CD4-positive, alpha-beta T cell treated with Interleukin-4 for 1 hour (primary cell): ENCODE measurements at places on chromosomes 5 and 9.

DNA sequence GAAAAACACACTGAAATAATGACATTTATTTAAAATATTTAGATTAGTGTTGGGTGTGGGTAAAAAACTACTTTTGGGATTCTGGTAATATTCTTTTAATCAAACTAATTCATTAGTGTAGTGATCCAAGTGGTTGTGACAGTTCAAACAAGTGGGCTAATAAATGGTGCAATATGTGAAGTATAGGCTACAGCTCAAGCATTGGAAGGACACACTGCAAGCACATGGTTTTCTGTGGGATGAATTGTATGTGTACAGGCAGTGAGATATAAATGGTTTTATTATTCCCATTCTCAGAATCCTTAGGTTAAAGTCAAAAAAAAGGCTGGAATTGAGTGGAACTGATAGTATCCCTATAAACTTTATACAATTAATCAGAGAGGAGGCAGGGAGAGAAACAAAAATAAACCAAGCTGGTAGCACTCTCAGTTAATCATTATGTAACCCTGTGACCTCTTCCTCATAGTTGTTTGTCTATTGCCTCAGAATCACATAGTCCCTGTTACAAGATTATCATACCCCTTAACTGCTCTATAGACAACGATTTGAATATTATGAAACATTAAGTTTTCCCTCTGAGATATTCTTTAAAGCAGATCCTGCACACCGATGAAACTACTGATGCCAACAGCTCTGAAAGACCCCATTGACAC, 1755.4 kb upstream of the ACO1 start:
- DNase-seq, result no peak

GRCh38 chr9:124001866-124002525, 9.6 kb upstream of the LHX2 start:
- DNase-seq, result no peak

GRCh38 chr5:55232271-55232984, 980 bp downstream of the CCNO start:
- DNase-seq, result no peak

- no peak for DNase-seq
Observed at GRCh38 chr5:14039576-14039975, 95.1 kb upstream of the DNAH5 start.

DNA sequence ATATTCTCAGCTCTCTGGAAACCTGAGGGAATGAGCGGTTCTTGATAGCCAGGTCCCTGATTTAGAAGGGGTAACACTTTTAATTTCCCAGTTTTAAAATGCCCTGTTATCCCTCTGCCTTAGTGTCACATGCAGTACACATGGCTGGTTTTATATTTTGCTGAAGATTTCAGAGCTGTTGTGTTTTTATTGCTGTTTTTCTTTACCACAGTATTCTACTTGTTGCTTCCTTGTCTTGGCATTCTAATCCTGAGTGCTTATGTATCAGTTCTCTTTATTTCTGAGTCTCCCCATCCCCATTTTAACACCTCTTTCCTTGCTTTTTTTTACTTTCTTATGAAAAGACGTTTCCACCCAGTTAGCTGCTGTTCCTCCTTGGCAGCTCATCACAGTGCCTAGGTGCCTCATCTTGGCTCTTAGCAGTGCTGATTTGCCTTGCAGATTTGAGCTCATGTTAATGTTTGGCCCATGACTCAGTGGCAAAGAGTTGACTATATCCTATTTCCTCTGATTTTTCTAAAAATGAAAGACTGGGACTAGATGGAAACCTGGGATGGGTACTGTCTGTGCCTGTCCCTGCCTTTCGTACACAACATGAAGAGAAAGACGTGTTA, 3.7 kb downstream of the MTRR start:
- DNase-seq, result no peak

DNA sequence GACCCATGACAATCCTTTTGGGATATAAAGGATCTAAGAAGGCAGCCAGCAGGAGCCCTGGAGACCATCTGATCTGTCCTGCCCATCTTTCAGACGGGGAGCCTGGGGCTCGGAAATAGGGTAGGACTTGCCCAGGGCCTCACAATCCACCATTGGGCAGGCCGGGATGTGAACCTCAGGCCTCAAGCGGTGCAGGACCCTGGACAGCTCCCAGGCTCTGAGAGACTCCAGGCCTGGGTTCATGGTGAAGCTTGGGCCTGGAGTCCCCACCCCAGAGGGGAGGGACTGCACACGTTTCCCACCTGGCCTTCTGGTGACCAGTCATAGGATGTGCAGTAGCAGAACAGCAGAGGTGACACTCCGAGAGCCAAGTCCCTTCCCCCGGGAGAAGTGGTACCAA, 36.6 kb upstream of the RAPGEF1 start:
- no peak for DNase-seq

- DNase-seq, result no peak
Observed at GRCh38 chr9:29144476-29144875, 1571.2 kb upstream of the C9orf72 start.

- no peak for DNase-seq
Observed at GRCh38 chr5:33891788-33892619, at the start of gene ADAMTS12. TSS of gene ADAMTS12 (minus strand) at chr5:33891990. CDS start at chr5:33891856, 134 bp downstream.

GRCh38 chr9:127124792-127125191, 2.4 kb upstream of the ANGPTL2 start:
- no peak for DNase-seq

GRCh38 chr5:105593011-105593760, 2030.6 kb upstream of the NUDT12 start:
- no peak for DNase-seq

DNA sequence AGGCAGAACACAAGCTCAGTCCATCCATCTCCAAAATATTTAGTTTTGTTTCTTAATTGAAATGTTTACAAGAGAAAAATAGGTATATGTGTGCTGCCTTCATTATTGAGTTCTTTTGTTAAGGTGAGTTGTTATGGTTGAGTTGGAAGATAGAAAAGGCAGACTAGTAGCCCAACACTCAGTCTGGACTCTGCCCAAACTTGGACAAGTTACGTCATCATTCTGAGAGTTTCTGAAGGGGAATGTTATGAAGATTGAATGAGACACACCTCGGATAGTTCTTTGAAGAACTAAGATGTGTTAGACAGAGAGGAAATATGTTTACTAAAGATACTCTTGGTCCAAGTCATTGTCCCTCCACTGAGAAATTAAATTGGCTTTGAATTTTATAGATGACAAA, 245.5 kb downstream of the KCTD16 start:
- DNase-seq, result no peak

DNA sequence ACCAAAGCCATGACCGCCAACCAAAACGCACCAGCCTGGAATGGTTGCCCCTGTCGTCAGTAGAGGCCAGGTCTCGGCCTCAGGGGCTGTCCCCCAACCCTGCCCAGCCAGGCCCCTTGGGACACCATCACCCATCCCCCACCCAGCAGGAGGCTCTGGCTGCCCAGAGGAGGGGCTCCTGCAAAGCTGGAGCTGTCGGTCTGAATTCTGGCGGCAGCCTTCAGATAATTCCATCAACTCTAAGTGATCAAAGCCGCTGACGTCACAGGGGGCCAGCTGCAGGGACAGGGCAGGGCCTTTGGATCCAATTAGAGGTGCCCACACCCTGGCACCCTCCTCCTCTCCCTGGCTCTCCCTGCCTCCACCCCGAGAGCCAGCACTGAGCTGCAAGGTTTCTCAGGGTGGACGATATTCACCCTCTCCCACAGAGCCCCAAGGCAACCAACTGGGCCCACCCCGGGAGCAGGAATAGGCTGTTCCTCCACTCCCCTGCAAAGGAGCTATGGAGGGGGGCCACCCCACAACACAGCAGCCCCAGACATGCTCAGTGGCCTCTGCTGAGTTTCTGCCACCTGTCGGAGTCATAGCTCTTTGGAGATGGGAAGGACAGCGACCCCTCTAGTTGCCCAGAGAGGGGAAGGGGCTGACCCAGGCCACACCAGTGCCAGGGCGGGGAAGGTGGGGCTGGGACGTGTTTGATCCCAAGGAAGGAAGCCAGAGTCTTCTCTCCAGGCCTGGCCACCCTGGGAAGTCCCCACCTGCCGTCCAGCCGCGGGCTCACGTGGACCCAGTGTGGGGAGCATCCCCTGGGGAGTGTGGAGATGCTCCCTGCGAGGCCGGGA, 78.4 kb downstream of the NTNG2 start:
- no peak for DNase-seq

DNA sequence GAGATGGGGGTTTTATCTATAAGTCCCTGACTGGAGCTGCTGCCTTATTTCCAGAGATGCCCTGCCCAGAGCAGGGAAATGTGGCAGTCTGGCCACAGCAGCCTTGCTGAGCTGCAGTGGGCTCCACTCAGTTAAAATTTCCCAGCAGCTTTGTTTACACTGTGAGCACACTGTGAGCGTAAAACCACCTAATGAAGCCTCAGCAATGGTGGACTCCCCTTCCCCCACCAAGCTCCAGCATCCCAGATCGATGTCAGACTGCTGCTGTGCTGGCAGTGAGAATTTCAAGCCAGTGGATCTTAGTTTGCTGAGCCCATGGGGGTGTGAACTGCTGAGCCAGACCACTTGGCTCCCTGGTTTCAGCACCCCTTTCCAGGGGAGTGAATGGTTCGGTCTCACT, 208.7 kb upstream of the RAI14 start:
- no peak for DNase-seq

- DNase-seq, result no peak
Observed at GRCh38 chr9:76269789-76270188, 124.4 kb downstream of the RFK start.

DNA sequence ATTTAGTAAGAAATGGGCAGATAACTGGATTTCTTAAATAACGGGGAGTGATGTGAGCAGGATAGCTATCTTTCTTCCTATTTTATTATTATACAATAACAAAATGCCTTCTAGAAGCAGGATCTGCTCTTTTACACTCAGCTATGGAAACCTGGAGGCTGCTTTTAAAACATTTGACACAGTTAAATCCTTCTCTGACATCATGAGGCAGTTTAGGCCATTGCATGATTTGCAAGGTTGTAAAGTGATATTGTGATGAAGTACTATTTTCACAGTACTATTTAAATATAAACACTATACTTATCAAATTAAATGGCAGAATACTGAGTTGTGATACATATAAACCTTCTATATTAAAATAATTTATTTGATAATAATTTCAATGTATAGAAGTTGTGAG, 93.9 kb downstream of the ZSWIM6 start:
- no peak for DNase-seq

- no peak for DNase-seq
Observed at GRCh38 chr9:137745541-137745991, 126.8 kb downstream of the EHMT1 start.

GRCh38 chr5:61397238-61397637, 65.2 kb downstream of the ZSWIM6 start:
- no peak for DNase-seq

DNA sequence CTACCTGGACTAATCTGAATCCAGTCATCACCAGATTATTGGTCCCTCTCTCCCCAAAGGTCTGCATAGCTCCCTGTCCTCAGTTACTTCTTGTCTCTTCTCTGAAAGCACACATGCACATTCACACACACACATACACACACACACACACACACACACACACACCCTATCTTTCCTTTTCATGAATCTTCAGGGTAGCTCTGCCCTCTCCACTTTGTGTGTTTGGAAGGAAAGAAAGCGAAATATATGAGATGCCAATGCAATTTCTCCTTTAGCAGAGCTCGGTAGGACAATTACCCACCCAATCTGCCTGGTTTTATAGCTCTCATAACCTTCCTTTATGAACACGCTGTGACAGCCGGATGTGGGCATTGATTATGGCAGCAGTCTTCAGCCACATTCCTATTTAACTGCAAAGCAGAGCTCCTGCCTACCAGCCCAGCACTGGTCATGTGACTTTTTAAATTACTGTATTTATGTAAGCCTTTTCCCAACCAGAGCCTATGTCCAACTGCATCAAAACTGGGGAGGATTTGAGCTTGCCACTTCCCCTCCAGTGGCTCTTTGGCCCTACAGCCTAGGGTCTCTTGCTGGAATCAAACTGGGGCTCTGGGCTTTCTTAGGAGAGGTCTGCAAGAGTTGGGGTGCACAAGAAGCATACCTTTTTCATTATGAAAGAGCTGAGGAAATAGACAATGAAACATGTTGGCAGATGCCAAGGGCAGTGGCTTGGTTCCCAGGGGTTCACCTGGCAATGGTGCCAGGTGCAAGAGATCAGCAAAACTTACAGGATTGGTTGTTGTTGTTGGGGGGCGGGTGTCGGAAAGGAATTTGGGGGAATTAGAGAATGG, 20.8 kb upstream of the MATR3 start:
- DNase-seq, result no peak

DNA sequence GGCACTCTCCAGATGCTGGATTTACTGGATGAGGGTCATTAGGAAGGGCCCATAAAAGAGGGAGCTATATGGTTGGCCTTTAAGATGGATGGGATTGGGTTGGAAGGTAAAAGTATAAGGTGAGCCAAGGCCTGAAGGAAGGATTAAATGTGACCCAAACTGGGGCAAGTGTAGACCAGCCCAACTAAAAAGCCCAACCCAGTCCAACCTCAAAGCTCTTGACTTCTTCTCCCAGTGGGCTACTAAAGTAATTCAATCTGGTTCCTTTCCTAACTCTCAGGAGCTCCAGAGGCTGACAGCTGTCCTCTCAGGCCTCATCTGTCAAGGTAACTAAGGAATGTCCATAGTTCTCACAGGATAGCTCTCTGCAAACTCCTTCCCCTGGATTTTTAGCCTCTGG, 122.2 kb upstream of the EFNA5 start:
- DNase-seq, result no peak

DNA sequence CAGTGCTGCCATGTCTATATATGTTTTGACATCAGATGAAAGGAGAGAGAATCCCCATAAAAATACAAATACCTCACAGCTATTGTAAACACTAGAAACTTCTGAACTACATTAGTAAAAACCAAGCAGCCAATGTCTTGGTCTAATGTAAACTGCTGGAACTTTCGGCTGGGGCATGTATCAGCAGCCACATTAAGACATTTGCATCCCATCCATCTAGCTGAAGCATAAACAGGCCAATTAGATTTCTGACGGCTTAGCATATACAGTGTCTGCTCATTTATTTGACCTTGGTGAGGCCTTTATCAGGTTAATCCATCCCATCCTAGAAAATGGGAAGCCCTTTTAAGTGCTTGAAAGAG, 65.7 kb downstream of the PTCH1 start:
- no peak for DNase-seq

- peak; percentile 25 for DNase-seq
Observed at GRCh38 chr9:87336914-87337333, 160.7 kb upstream of the DAPK1 start.

DNA sequence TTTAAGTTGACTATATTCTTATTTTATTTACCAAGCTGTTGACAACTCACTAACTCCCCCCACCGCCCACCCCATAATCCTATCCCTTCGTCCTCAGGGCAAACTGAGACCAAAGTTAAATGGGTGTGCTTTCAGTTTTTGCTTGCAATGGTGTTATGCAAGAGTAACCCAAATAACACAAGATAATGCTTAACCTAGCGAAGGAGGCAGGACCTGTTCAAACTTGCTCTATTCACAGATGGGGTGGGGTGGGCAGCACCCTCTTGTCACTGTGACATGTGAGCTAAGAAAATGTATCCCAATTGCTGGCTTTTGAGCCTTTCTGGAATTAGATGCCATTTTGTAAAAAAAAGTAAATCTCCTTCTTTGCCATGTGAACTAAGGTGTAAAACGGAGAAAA, 40.4 kb downstream of the GLIS3 start:
- DNase-seq, result no peak

- no peak for DNase-seq
Observed at GRCh38 chr5:115050866-115051265, 118.8 kb downstream of the TRIM36 start.

- DNase-seq, result no peak
Observed at GRCh38 chr9:110192531-110193261, 15.3 kb downstream of the C9orf152 start.
